Tracheal epithelial cell (primary cell): ENCODE measurements at places on chromosomes 6 and 20. TPM values are rescaled to one million over a fixed set of nuclear protein-coding genes. Genes with fewer than 3 reads are reported as not detected.

Gene IER3
- 211 and 248 TPM in 2 replicates for total RNA-seq

Gene SNAI1
- total RNA-seq: not detected in 2 replicates

Gene PLA2G7
- total RNA-seq: 0.72 TPM in 1 of 2 replicates, not detected in the other

Gene BPIFB2
- total RNA-seq: not detected in 2 replicates

Gene OXT
- not detected in 2 replicates for total RNA-seq

Gene DEFB124
- total RNA-seq: not detected in 2 replicates

Gene IPCEF1
- total RNA-seq: under 0.01 TPM in 2 replicates

Gene NKX2-4
- total RNA-seq: not detected in 2 replicates

Gene ANKRD6
- 7.7 and 9.6 TPM in 2 replicates for total RNA-seq

Gene BMP6
- 1.1 and 2.2 TPM in 2 replicates for total RNA-seq

Gene VSX1
- not detected in 2 replicates for total RNA-seq

Gene MLIP
- total RNA-seq: under 0.01 TPM in 1 of 2 replicates, not detected in the other

Gene CD24
- 1,439 and 1,607 TPM in 2 replicates for total RNA-seq

Gene MUC22
- total RNA-seq: not detected in 2 replicates

Gene SSTR4
- total RNA-seq: not detected in 2 replicates

Gene PTGIS
- 0.24 TPM in 1 of 2 replicates, not detected in the other for total RNA-seq

Gene EPPIN
- not detected in 2 replicates for total RNA-seq

Gene CRISP3
- total RNA-seq: not detected in 2 replicates

Gene PTCRA
- not detected in 2 replicates for total RNA-seq

Gene MROH8
- total RNA-seq: under 0.01 and 0.43 TPM in 2 replicates

Gene MICAL1
- 10.9 and 25.8 TPM in 2 replicates for total RNA-seq
